NCI-H526 (cell line): ENCODE measurements at places on chromosomes 12 and 14.

GRCh38 chr12:116302166-116303058 lies 24.9 kb upstream of the MED13L start:
- no peak for DNase-seq

DNA sequence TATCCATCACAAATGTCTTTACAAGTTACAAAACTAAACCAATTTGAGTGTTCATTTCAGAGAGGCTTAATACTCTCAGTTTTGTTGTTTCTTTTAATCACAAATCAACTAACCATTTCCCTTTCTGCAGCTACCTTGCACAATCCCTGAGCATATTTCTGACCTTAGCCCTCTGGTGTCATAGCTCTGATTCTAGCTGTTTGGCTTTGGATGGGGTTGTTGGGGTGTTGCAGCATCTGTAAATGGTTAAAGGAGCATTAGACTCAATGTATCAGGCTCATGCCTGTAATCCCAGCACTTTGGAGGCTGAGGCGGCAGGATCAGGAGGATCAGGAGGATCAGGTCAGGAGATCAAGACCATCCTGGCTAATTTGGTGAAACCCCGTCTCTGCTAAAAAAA lies 461.4 kb downstream of the NRXN3 start:
- DNase-seq, result no peak

GRCh38 chr12:88413646-88414045 lies 166.6 kb downstream of the KITLG start:
- DNase-seq, result no peak

DNA sequence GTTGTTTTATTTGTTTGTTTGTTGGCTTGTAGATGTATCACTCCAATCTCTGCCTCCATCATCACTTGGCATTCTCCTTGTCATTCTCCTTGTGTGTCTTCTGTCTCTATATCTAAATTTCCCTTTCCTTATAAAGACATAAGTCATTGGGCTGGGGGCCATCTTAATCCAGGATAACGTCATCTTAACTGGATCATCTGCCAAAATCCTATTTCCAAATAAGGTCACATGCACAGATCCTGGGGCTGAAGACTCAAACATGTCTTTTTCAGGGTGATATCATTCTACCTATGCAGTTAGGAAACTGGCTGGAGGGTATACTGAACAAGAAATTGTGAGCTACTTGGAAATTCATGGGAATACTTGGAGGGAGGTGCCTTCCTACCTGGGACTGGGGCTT lies 8.7 kb upstream of the CCDC60 start:
- no peak for DNase-seq

DNA sequence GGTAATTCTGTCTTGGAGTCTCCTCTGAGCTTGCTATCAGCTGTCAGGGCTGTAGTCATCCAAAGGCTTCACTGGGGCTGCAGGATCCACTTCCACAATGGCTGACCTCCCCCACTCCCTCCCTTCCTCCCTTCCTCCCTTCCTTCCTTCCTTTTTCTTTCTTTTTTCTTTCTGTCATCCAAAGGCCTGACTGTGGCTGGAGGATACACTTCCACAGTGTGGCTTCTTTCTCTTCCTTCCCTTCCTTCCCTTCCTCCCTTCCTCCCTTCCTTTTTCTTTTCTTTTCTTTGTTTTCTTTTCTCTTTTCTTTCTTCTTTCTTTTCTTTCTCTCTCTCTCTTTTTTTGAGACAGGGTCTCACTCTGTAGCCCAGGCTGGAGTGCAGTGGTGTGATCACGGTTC lies 30.6 kb downstream of the ARF6 start:
- DNase-seq, result no peak

DNA sequence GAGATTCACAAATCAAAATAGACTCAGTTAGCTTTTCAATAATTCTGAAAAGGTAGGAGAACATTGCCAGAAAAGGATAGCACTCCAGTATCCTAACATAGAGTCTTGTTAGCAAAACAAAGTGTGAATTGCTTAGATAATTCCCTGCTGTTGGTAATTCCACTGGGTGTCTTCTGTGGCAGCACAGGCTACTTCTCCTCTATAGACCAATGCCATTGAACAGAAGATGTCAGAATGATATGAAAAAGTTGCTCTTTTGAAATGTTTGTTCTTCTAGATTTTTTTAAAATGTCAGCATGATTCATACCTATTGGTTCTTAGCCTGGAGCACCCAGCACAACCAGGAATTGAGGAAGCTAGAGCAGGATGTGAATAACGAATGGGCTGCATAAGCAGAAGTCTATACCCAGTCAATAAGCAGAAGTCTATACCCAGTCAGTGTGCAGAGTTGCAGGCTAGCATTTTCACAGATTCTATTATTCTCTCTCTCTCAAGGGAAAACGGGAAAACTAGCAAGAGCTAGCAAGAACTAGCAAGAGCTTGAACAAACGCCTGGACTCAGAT lies 112.8 kb downstream of the SYT1 start:
- DNase-seq, result no peak

DNA sequence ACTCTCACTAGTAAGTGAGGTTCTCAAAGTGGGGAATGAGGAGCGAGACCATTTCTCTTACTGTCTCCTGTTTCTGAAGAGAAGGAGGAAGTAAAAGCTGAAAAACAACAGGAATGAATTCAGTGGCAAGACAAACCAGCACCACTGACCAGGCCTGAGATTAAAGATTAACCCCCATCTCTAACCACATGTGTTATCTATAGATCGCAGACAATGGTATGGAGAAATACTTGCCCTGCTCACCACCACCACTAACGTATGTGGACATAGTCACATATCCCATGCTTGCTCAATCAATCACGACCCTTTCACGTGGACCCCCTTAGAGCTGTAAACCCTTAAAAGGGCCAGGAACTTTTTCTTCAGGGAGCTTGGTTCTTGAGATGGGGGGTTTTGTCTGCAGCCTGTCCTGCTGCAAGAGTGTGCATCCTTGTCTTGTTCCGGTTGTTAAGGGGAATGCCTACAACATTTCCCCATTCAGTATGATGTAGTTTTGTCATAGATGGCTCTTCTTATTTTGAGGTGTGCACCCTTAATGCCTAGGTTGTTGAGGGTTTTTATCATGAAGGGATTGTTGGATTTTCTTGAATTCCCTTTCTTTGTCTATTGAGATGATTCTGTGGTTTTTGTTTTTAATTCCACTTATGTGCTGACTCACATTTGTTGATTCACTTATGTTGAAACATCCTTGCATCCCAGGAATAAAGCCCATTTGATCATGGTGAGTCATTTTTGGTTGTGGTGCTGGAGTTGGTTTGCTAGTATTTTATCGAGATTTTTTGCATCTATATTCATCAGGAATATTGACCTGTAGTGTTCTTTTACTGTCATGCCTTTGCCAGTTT lies 698.8 kb upstream of the LMO3 start:
- DNase-seq, result no peak

- DNase-seq, result no peak
Measured at GRCh38 chr12:54337854-54338650, 13.1 kb downstream of the COPZ1 start.

GRCh38 chr14:74547331-74547927 lies 53.9 kb downstream of the ISCA2 start:
- DNase-seq, result no peak

DNA sequence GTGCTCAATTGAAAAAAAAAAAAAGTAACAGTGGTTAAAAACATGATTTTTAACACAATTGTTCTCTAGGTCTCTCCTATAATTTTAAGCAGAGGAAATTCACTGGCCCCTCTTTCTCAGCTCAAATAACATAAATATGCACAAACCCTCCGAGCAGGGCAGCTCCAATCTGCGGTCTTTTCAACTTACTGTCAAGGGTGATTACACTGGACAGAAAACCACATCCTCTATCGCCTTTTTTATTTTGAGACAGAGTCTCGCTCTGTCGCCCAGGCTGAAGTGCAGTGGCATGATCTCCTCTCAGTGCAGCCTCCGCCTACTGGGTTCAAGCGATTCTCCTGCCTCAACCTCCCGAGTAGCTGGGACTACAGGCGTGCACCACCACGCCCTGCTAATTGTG lies 16.5 kb upstream of the GABARAPL1 start:
- no peak for DNase-seq

DNA sequence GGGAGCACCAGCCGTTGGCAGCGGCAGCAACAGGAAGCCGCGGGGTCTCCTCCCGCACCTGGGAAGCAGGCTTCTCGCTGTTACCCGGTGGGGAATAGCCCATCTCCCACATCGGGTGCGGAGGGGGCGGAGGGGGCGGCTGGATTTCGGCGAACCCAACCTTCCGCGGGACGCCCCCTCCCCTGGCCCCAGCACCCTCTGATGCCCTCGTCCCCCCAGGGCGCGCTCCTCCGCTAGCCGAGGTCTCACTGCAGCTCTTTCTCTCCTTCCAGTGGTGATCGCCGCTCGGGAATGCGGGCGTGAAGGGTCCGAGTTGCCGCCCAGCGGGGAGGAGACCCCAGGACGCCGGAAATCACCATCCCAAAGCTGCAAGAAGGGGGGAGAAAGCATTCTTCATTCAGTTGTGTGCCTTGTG lies 303 bp downstream of the SAMD4A start:
- DNase-seq, result no peak

GRCh38 chr12:12870465-12870864 lies 20.9 kb upstream of the GPRC5A start:
- no peak for DNase-seq

- no peak for DNase-seq
Measured at GRCh38 chr14:24857277-24857676, 192.7 kb downstream of the STXBP6 start.

- no peak for DNase-seq
Measured at GRCh38 chr12:31599053-31599452, 8.1 kb upstream of the DENND5B start.

- DNase-seq, result no peak
Measured at GRCh38 chr12:115149279-115149678, 465.3 kb upstream of the TBX3 start.

- DNase-seq, result no peak
Measured at GRCh38 chr12:21354641-21355040, 18.1 kb upstream of the IAPP start.

- DNase-seq, result no peak
Measured at GRCh38 chr14:39984323-39984722, 552.1 kb upstream of the FBXO33 start.

DNA sequence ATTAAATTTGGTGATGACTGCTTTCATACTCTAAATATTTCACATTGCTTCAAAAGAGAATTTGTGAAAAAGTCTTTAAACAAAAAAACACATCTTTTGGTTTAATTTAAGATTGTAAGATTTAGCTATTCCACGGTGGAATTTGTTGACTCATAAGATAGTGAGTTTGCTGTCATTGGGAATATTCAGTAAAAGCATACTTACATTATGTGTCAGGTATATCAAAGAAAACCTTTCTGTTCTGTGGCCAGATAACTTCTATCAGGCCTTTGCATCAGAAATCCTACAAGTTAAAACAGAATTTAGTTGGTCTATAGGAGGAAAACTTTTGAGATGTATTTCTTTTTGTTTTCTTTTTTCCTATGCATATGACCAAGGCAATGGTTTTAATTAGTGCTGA lies 148.8 kb upstream of the E2F7 start:
- DNase-seq, result no peak

DNA sequence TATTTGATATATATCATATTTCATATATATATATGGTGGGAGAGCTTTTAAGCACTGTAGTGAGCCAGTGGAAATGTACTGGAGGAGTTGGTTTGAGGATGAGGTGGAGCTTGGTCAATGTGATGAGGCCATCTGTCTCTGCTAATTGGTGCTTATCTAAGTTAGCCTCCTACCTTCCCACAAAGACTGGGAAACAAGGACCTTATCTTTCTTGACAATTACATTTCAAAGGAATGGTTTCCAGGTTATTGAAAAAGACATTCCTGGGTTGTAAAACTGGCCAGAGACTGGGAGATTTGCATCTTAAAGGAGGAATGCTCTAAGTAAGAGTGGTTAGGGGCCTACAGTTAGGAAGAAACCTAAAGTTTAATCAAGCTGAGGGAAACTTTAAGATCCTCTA lies 212.8 kb upstream of the SYT1 start:
- DNase-seq, result no peak

DNA sequence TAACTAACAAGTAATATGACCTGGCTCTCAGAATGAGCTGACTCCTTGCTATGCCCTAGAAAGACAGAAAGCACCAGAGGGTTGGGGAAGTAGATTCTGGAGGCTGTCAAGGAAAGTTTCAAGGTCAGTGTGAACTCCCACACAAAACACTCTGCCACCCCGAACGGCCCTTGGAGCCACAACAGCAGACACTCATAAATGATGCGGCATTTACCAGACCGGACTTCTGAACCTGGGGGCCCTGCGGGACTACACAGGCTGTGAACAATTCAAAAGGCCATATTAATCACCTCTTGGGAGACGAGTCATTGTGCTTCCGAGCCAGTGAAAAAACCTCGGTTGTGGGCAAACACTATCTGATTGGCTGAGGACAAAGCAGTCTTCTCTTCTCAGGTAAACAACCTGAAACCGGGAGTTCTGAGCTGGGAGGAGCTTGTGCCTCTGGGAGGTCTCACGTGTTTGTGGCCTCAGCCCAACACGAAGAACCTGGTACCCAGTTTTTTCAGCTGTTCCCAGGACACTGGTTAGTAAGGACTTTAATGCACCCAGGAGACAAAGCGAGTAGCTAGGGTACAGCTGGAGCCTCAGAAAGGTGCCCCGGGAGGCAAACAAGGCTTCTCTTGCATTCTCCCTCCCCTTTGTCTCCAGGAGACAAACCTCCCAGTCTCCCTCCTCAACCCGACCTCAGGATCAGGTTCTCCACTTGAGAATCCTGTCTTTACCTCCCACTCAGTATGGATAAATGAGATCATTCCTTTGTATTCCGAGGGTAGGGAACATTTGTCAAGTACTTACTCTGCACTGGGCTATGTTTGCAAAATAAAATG lies 35.3 kb downstream of the VWF start:
- peak; percentile 94 for DNase-seq
